ENCODE measurements at places on chromosomes 5 and 9.

DNA sequence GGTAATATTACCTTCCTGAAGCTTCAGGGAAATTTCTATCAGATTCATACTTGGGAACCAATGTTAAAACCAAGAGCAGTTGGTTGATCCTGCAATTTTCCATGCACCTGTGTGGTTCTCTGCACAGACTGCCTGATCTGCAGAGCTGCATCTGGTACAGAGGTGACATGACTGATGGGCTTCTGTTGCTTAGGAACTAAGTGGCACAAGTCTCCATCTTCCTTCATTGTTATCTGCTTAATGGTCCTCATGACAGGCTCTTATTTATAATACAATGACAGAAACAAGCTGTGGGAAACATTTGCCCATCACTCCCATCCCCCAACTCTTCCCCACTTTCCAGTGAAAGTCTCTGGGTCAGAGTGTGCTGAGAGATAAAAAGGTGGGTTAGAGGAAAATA, 799.1 kb downstream of the TAF11L14 start:
- DNase-seq = no peak

DNA sequence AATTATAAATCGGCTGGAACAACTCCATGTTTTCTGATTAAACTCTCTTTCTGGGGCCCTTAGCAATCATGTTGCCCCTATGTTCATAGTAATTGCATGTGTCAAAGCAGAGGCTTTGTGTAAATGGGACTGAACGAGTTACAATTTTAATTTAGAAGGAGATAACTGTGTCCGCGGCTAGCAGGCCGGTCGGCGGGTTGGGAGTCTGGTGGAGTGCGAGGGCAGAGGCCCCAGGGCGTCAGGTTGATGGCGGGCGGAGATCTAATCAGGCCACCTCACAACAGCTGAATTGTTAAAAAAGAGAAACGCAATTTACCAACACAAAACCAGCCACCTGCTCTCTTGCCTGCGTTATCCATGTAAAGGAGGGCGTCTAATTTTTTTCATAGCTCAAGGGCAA, 134.9 kb upstream of the LPCAT1 start:
- DNase-seq = no peak

- DNase-seq = no peak
Observed at GRCh38 chr5:110703481-110703880, 23.0 kb downstream of the TMEM232 start.

DNA sequence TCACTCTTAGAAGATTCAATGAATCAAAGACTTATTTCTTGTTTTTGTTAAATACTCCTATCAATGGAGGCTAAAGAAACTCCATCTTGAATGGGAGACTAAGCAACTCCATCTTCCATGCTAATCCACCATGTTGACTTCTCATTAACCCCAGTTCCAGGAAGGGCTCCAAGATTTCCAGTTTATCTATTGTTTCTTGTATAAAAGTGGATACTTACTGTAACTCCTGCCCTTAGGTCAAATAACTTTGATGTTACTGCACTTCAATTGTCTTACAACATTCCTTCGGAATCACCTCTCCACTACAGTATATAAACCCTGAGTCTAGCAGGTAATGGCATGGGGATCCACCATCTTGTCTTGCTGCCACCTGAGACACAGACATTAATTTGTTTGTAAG, 63.0 kb downstream of the PUM3 start:
- DNase-seq = no peak

GRCh38 chr9:134605351-134605965, 36.1 kb upstream of the COL5A1 start:
- DNase-seq = no peak
